Germinal center (tissue), 1 donor: ENCODE measurements at places on chromosomes 7 and 10.

DNA sequence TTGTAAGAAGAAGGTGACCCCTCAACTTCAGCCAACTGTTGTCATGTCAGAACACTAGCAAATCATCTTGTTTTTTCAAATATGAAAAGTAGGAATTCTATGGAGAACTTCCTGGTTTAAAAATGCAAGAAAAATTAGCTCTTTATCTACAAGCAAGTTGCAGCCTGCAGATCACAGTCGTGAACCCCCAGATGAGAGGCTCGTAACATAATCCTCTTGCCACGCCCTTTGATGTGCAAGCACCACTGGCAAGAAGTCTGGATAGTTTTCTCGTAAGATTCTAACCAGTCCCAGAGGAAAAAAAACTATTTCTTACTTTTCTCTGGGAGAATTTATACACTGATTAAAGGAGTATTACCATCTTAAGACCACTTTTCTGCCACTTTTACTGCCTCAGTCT lies 132.3 kb downstream of the DPY19L1 start:
- DNase-seq, result no peak

DNA sequence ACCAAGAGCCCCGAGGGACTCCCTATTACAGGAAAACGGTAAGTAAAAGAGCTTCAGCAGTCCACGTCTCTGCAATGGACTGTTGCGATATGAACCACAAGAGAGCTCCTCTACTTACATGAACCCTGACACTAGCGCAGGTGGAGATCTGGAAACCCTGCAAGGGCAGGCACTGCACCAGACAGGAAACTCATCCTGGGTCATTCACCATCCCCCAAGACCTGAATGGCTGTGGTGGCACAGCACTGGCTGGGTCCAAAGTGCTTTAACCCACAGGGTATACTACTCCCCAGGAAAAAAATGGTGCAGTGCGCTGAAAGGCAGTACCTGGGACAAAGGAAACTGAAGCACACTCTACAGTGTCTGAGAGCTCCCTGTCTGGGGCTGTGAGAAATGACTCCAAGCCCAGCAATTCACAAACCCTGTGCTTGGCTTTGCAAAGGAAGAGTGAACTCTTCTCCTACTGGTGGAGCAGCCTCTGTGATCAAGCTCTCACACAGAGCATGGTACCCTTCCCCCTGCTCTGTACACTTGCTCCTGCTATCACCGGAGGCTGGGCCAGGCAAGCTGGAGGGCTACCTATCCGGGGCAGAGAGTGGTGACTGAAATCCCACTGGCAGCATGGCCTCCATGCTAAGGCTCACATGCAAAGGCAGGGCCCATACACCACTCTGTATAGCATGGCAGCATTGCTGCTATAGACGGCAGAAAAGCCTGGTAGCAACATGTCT lies 44.9 kb downstream of the HIBADH start:
- DNase-seq, result no peak

GRCh38 chr10:4607681-4608080 lies 218.3 kb upstream of the AKR1E2 start:
- DNase-seq, result no peak

DNA sequence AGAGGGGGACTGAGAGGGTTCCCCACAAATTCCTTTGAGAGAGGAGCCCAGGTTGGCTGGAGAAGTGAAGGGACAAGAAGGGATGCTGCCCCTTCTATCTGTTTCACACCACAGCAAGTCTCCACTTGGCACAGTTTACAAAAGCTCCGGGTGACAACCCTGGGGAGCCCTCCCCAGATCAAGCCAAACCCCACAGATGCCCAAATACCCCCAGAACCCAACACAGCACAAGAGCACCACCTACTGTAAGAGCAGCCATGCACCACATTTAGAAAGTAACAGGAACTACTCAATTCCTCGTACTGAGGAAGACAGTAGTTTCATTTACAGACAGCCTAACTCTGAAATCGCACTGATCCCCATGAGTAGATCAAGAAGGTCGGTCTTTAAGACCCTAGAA lies 67.8 kb upstream of the ATP6V0A4 start:
- DNase-seq, result peak; percentile 9

DNA sequence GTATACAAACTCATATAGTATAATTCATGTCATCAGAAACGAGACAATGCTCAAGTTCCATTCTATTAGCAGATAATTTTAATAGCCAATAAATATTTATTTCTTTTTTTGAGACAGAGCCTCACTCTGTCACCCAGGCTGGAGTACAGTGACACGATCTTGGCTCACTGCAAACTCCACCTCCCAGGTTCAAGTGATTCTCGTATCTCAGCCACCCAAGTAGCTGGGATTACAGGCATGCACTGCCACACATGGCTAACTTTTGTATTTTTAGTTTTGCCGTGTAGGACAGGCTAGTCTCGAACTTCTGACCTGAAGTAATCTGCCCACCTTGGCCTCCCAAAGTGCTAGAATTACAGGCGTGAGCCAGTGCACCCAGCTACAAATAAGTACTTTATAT lies 45.7 kb downstream of the ORC5 start:
- DNase-seq, result no peak

GRCh38 chr10:101267290-101267680 lies 38.0 kb upstream of the LBX1 start:
- DNase-seq, result no peak

GRCh38 chr7:122310119-122311021 lies 5.8 kb upstream of the FEZF1 start:
- DNase-seq, result no peak

DNA sequence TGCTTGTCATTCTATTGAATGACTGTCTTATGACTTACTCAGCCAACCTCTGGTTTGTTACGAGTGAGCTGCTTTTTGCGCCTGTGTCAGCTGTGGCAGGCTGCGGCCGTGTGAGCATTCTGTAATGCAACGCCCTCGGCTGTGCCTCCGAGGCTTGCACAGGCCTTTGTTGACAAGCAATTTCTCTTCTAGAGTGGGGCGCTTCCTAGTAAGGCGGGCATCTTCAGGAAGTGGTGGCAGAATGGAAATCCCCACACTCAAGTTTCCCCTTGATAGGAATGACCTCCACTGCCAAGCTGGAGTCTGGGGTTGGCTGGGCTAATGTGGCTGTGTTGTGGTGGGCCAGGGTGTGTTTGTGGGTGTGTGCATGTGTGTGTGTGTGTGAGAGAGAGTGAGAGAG lies 20.2 kb upstream of the TMEM178B start:
- no peak for DNase-seq

GRCh38 chr7:17247357-17247756 lies 51.1 kb upstream of the AHR start:
- DNase-seq, result no peak

DNA sequence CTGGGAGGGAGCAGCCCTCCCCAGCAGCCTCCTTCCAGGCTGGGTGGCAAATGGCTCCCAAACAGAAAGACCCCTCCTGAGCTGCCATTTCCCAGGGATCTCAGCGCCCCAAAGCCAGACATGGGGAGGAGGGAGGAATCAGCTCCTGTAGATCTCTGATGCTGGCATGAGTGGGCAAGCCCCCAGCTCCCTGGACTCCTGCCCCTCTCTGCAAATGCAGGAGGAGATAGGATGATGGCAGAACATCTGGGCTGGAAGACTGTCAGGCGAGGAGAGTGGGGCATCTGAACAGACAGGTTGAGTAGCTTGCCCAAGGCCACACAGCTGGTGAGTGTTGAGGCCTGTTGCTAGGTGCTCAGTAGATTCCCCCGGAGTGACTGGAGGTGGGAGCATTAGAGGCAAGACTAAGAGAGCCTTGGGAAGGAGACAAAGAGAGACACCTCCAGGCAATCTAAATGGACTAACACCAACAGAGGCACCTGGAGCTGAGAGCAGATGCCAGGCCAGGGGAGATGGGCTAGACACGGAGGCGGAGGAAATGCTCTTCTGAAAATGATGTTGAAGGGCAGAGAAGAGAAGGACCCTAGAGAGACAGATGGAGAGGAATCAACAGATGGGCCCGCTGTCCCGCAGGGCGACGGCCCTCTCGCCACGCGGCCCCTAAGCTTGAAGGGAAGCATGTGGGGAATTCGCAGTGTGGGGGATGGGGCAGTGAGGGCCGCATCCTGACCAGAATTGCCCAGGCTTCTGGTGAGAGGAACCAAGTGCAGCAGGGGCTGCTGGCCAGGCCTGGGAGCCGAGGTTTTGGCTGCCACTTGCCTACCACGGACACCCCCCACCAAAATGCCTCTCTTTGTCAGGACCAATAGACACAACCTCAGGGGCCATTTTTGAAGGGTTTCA lies 84.8 kb upstream of the LRRC4 start:
- DNase-seq, result no peak

- no peak for DNase-seq
Measured at GRCh38 chr10:124701435-124701834, 42.7 kb downstream of the FAM53B start.

GRCh38 chr10:96890172-96890513 lies 58.0 kb downstream of the LCOR start:
- no peak for DNase-seq

GRCh38 chr7:50272808-50273207 lies 31.7 kb upstream of the IKZF1 start:
- no peak for DNase-seq

GRCh38 chr7:147245274-147245673 lies 1128.7 kb downstream of the CNTNAP2 start:
- peak; percentile 11 for DNase-seq

- no peak for DNase-seq
Measured at GRCh38 chr7:36961097-36961496, 236.8 kb upstream of the AOAH start.

DNA sequence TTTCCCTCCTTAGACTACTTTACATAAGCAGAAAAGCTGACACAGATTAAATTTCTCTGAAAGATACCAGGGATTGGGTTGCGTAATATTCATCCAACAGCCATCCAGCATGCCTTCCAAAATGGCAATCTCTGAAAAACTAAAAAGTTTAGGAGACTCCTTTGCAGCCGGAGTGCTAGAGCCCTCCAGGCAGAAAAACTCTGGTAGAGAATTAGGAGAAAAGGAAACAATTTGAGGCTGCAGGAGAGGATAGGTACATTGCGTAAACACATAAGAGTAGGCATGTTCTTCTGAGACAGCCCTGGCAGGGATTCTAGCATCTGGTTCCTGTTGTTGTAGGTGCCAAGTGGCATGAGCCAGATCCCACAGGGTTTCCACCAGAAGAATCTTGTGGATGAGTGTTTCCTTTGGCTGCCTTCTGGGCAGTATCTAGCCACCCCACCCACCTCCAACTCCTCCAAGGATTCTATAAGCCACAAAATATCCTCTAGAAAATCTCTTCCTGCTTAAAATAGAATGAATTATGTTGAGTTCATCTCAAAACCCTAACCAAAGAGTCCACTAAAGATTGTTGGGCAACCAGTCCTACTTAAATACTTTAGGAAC lies 402.4 kb downstream of the HGF start:
- DNase-seq, result no peak

DNA sequence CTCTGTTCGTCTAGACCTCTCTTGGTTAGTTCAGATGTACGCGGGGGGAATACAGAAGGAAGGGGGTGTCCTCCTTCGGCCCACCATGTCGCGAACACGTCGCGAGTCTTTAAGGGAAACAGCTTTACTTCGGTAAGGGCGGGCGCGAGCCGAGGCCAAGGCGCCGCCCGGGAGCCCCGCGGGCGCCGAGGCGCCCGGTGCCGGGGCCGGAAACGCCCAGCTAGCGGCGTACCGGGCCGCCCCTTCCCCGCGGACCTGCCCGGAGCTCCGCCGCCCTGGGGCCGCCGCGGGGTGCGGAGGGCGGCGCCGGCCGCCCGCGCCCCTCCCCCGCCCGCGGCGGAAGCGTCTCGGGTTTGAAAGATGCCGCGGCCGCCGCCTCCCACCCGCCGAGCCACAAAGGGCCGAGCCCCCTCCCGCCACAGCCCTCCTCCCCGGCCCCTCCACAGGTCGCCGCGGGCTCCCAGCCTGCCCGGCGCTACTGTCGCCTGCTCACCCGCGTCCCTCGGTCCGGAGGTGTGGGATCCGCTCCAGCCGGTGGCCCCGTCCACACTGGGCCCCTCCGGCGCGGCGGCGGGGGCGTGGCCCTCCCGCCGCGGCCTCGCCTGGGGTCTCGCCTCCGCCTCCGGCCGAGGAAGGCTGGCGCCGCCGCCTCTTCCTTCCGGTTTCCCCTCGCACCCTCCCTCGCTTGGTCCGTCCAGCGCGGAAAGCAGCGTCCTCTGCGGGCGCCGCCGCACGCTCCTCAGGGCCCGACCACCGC lies at the start of gene KBTBD2:
Gene KBTBD2 (minus strand): TSS at position 718 of the 757 bp plus-strand sequence. CDS start 12,156 bp downstream, outside the sequence.
- DNase-seq, result peak; percentile 61

- DNase-seq, result no peak
Measured at GRCh38 chr10:98373260-98374040, 41.5 kb downstream of the PYROXD2 start.

- no peak for DNase-seq
Measured at GRCh38 chr10:96955794-96956193, 123.7 kb downstream of the LCOR start.

DNA sequence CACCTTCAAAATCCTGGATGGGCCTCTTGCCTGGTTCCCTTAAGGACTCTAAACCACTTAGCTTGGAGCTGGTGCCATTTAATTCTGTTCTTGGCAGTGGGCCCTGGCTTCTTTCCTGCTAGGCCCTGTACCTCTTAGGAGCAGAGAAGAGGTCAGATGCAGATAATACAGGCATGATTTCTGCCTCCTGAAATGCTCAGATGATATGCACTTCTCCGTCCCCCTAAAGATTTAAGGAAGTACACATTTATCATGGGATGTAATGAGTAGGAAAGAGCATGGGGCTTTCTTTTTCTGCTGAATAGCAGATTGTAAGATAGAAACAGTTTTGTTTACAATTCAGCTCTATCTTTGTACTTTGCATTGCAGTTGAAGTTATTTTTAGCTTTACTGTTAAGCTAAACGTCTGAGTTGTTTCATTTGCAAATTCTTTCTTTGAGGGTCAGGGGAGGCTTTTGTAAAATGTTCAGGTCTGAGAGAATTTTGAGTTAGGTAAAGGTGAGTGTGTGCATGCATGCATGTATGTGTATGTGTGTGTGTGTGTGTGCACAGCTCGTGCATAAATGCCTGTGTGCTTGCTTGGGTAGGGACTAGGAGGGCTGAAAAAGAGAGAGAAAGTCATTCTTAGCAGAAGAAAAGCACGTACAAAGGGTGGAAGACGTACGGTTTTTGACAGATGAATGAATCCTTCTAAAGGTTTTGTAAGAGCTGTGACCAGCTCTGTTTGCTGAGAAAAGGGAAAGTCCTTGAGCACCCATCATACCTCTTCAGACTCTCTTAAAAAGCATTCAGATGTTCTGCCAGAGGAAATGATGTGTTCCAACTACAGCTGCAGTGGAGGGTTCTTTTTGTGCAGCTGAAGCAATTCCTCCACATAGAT lies 364.2 kb downstream of the AUTS2 start:
- DNase-seq, result peak; percentile 4

GRCh38 chr7:121084748-121085336 lies 96.3 kb downstream of the CPED1 start:
- no peak for DNase-seq

DNA sequence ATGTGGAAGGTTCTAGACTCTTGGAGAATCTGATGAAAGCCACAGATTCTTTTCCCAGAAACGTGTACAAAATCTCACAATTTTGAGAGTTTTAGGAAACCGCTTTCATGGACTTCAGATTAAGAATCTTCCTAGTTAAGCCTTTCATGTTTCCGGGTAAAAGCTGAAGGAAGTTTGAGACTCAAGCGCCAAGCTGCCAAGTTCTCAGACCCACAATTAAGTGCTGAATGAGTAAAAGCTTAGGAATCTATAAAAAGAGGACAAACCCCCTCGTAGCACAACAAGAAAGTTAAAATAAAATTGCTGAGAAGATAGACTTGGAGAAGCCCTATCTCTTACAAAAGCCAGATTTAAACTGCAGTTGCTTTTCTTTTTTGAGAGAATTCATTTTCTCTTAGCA lies 99.6 kb downstream of the ST8SIA6 start:
- no peak for DNase-seq
